ENCODE measurements at places on chromosomes 4 and X.

DNA sequence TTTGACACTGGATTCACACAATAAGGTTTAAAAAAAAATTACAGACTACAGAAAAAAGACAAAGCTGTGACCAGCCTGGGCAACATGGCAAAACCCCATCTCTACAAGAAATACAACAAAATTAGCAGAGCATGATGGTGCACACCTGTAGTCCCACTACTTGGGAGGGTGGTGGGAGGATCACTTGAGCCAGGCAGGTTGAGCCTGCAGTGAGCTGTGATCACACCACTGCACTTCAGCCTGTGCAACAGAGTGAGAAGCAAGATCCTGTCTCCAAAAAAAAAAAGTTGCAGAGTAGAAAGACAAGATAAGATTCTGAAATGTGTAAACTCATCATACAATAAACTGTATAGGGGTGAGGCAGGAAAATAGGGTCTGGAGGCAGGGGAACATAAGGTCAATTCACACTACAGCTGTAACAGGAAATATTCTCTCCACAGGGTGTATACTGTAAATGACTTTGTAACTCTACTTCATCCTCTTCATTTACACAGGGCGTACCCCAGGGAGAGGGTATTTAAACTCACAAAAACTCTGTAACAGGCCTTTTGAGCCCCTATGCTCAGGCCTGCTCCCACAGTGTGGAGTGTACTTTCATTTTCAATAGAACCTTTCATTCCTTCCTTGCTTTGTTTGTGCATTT, 112.6 kb upstream of the MAPK10 start:
- no peak for DNase-seq

DNA sequence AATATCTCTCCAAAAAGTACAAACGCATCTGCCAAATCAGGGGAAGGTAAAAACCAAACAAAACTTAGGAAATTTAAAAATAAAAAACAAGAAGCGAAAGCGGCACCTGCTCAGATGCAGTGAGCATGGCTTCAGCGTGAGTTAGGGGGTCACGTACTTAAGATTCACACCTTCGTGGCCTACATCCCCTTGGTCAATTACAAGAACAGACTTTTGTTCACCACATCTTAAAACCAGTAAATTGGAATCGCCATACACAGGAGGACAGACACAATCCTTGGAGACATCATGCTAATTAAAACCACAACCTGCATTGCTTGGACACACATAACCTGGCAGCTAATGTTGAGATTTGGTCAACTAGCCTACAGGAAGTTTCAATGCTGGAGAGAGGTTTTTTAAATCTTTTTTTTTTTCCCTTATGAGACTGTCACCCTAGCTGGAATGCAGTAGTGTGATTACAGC, 12.5 kb upstream of the SEL1L3 start:
- DNase-seq, result no peak

DNA sequence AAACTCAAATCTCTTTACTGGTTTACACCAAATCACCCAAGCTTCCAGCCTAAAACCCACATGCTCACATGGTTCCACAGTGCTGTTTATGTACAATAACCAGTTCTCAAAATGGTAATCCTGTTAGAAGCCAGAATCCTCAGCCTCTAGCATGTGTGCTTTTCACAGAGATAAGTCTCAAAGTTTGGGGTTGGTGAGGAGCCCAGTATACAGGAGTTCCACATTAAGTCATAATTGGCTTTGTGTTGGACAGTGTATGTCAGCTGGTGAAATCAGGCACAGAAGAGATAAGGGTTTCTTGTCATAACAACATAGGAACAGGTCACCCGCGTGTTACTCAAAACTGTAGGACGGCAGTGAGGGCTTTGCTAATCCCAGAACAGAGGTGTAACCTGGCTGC, at the start of gene TRIML1:
Gene TRIML1, plus strand, starts transcription at position 301 of the 400 bp plus-strand sequence. CDS start 118 bp downstream, outside the sequence.
- no peak for DNase-seq

GRCh38 chr4:74134500-74134852, 23.4 kb upstream of the MTHFD2L start:
- no peak for DNase-seq

DNA sequence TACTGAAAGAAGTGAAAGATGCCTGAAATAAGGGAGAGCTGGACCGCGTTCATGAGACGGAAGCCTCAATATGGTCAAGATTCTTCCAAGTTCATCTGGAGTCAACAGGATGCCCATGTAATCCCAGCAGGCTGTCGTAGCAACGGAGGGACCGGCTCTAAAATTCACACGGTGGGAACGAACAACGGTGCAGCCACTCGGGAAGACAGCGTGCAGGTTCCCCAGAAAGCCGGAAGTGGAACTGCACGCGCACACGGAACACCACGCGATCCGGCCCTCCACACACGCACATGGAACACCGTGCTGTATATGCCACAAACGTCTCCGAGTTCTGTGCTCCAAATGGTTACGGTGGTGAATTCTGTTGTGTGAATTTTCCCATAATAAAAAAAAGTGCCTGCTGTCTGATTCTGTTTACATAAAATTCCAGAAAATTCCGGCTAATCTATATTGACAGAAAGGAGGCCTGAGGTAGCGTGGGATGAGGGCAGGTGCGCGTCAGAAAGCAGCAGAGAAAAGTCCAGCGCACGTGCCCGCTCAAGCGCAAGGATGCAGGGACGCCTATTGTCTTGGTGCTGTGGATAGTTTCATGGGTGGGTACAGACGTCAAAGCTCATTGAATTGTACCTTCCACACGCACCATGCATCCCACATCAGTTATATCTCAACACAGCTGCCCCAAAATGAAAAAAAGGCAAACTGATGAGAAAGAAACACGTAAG, 31.2 kb downstream of the PPP2R3B start:
- DNase-seq, result no peak

GRCh38 chrX:21438792-21439191, 64.6 kb downstream of the CNKSR2 start:
- no peak for DNase-seq

- DNase-seq, result no peak
Observed at GRCh38 chr4:156437666-156438065, 484.0 kb upstream of the CTSO start.

GRCh38 chrX:23904096-23904495, 3.6 kb downstream of the APOO start:
- no peak for DNase-seq

GRCh38 chrX:136975684-136976470, 57.9 kb downstream of the GPR101 start:
- DNase-seq, result no peak

DNA sequence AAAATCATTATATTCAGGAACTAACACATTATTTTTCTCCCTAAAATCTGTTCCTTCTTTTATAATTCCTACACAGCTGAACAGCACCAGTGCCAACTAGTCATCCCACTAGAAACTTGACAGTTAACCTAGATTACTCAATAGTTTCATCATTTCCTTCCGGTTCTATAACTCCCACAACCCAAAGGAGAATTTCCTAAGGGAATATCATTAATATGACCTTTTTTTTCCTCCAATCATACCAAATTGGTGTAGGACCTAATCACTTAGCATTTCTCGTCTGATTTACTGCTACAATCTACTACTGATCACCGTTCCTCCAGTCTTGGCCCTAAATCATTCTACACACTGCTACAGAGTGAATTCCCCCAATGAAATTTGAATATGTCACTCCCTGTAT, 45.9 kb downstream of the WDFY3 start:
- DNase-seq, result no peak

- DNase-seq, result no peak
Observed at GRCh38 chrX:138709886-138710791, 1.4 kb downstream of the FGF13 start.

DNA sequence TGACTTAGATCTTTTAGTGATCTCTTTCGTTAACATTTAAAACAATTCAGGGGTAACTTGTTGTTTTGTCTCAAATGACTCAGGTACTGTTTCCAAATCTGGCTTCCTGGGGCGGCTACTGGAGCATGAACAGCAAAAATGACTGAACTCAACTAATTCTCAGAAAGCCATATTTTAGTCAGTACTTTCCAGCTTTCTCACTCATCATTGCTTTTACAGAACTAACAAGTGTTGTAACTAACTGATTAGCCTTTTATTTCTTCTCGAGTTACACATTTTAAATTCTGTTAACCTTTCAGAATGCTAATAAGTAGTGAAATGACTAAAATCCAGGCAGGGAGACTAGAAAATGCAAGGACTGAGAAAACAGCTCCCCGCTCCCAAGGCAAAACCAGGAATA, 55.3 kb downstream of the JADE3 start:
- DNase-seq, result peak; percentile 18

DNA sequence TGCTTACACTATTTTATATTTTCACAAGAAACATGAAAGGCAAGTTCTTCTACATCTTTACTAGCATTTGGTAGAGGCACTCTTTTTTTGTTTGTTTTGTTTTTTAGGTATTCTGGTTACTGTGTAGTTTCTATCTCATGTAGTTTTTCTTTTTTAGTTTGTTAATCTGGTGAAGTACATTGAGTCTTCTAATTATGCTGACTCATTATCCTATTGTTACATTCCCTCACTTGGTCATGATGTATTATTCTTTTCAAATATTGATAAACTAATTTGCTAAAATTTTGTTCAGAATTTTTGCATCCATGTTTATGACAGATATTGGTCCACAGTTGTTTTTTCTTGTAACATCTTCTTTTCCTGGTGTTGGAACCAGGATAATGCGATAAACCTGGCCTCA, 4.7 kb downstream of the GK2 start:
- DNase-seq, result no peak

DNA sequence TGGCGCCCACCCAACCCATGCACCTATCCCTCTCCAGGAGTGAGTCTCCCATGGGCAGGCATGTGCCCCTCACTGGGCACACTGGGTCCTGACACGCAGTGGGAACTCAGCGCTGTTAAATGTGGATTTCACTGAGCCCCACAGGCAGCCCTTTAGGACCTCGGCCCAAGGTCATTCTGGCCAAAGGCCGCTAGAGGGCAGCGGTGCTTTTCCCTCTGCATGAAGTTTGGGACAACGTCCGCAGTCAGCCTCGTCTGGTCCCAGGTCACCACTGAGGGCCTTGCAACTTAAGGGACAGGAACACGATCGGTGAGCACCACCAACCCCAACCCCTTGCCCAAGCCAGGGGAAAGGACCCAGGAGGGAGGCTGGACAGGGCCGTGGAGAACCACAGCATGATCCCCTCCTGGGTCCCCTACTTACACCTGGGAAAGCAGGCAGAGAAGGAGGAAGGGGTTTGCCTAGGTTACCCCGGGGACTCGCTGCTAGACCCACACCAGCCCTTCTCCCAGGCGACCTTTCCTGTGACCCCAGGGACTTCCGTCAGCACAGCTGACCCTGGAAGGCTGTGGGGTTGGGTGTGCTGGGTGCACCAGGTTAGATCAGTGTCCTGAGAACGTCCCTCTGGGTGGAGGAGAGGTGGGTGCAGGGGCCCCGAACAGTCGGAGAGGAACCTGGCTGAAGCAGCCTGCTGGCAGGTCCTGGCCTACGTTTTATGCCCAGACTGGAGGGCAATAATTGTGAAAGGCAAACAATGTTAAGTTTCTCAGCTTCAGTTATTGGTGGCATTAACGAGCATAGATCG, 24.0 kb downstream of the CYTL1 start:
- peak; percentile 29 for DNase-seq

DNA sequence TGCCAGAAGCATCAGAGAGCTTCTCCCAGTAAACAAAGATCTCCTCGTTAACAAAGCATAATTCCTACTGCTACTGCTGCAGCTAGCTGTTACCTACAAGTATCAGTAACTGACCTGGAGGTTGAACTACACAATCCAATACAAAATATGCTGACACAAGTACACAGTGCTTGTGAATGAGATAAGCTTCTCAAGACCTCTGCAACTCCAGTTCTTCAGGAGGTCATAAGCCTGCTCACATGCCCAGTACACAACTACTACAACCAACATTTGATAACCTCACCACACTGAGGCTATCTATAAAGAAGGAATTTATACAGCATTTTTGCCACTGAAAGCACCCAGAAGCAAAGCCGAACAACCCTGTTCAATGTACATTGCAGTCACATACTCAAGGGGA, 66.7 kb upstream of the SMARCAD1 start:
- no peak for DNase-seq

- no peak for DNase-seq
Observed at GRCh38 chr4:64305565-64306254, 103.5 kb downstream of the TECRL start.

DNA sequence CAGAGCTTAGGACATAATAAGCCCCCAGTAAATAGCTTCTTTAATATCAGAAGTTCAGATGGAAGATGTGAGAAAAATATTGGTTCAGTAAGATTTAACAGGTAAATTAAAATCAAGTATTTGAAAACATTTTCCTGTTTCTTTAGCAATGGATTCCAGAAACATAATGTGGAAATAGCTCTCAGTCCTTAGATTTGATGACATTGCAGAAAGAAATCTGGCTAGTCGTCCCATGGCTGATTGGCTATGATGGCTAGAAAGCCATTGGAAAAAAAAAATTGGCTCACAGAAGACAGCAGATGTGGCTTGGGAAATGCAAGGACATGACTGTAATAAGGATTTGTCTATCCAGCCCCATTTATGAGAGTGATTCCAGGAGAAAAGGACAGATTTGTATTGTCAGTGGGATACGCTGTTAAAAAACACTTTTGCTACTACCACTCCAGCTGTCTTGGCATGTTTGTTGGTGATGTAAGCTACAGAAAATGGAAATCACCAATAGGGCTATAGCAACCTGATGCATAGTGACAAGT, 78.3 kb downstream of the AR start:
- DNase-seq, result no peak

DNA sequence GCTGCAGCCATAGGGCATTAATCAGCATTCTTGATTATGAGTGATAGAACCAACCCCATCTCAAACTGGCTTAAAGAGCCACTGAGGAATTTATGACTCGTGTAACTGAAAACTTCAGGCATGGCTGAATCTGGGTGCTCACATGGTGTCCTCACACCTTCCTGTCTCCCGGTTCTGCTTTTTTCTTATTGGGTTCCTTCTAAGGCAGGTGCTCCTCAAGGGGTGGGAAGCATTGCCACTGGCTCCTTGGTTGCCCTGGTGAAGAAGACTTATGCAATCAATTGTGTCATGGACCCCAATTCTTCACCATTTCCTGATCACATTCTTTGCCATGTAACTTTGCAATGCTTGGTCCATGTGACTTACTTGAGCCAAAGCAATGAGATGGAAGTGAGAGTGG, 4.3 kb upstream of the ZCCHC4 start:
- no peak for DNase-seq

- DNase-seq, result no peak
Observed at GRCh38 chr4:110034026-110034393, 121.3 kb downstream of the EGF start.

DNA sequence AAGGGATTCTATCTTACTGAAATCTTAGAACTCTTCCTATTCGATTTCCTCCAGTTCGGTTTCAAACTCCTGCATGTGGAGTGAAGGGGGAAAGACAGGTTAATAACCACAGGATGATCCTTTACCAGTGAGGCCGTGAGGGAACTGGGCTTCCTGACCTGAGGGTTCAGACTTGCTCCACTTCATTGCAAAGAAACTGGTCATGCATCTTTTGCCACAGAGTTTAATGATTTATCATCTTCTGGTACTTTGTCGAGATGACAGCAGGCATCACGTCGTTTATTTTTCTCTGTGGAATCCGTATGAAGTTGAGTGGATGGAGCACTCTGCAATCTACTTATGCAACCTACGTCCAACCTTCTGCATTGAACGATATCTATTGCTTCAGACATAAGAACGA, 145.9 kb upstream of the NLGN4X start:
- DNase-seq, result no peak

- DNase-seq, result no peak
Observed at GRCh38 chr4:158254292-158254691, 44.0 kb downstream of the TMEM144 start.

Data from stimulated activated CD4-positive, alpha-beta T cell treated with anti-CD3 and anti-CD28 coated beads, Interleukin-2, amount 100 ng/mL, for 24 hours (primary cell).